ENCODE measurements at places on chromosomes 5 and 9.
A peak's percentile ranks its signal among the peaks of the same experiment; 100 is the strongest.

DNA sequence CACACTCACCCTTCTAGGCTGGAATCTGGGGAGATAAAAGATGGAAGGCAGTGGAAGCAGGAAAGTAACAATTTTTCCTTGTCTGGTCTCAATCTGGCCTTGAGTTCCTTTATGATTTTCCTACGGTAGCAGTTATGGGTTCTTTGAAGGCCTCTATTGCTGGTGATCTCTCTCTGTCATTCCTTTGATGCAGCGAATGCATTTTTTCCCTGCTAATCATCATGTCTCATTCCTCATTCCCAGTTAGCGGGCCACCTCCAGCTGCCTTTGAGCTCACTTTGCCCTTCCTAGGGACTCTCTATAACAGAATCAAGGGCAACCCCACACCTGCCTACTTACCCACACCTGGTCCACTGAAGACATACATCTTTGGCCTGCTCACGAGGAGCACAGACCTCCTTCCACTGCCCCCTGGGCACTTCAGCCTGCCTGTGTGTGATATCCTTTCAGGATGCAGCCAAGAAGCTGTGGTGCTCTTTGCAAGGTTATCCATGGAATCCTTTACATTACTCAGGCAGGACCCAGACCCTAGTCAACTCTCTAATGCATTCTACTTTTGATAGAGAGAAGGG is 191.7 kb downstream of the DRD1 start:
- DNase-seq = no peak

DNA sequence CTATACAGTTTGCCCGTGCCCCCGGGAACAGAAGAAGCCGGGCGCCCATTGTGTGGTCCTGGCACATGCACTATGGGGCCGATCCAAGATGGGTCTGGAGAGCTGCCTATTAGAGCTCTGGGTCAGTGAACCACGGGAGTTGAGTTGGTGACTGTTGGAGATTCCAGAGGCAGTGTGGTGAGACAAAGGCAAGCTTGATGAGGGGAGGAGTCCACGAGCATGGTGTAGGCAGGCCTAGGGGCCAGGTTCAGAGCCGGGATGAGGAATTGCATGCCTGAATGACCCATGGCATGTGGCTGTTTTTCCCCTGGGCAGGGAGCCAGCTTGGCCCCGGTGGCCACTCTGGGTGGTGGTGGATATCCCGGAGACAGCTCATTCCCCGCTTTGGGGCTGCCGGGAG is 84.4 kb upstream of the STC2 start:
- DNase-seq = no peak

- peak; percentile 18 for DNase-seq
Observed at GRCh38 chr5:87340716-87341115, 72.0 kb downstream of the CCNH start.

GRCh38 chr9:93613791-93614190 is 37.4 kb downstream of the PHF2 start:
- DNase-seq = no peak

- no peak for DNase-seq
Observed at GRCh38 chr5:140108093-140109017, 5.6 kb upstream of the PURA start.

GRCh38 chr5:145283141-145283810 is 551.9 kb downstream of the PRELID2 start:
- no peak for DNase-seq

GRCh38 chr9:96619124-96619465 is 548 bp downstream of the CDC14B start:
- no peak for DNase-seq

Measured in GM19239 (cell line).